Stimulated activated CD4-positive, alpha-beta T cell treated with anti-CD3 and anti-CD28 coated beads, TNF-alpha, amount 100 ng/mL, for 48 hours (primary cell): ENCODE measurements at places on chromosomes 4 and X.

- DNase-seq = no peak
Measured at GRCh38 chr4:145530662-145531061, 49.0 kb downstream of the SMAD1 start.

GRCh38 chrX:2588049-2588448 is 87.3 kb upstream of the DHRSX start:
- DNase-seq = no peak

GRCh38 chr4:161285461-161285860 is 878.3 kb downstream of the FSTL5 start:
- no peak for DNase-seq

DNA sequence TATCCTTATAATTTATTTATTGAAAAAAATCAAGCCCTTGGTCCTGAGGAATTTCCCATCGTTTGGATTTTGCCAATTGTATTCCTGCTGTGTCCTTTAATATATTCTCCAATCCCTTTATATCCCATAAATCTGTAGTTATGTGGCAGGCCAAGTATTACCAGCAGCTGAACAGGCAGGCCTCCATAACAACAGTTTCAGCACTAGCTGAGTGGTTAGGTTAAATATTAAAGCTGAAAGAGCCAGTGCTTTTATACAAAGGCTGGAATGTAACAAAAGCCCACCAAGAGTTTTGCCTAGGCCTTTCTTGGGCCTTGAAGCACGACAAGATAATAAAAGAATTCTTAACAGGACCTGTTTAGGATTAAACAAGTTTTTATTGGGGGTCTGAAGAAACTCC is 366.6 kb upstream of the GALNT7 start:
- no peak for DNase-seq

GRCh38 chr4:106478152-106478551 is 109.6 kb upstream of the GIMD1 start:
- no peak for DNase-seq

GRCh38 chr4:186805020-186805820 is 81.6 kb upstream of the FAT1 start:
- no peak for DNase-seq

DNA sequence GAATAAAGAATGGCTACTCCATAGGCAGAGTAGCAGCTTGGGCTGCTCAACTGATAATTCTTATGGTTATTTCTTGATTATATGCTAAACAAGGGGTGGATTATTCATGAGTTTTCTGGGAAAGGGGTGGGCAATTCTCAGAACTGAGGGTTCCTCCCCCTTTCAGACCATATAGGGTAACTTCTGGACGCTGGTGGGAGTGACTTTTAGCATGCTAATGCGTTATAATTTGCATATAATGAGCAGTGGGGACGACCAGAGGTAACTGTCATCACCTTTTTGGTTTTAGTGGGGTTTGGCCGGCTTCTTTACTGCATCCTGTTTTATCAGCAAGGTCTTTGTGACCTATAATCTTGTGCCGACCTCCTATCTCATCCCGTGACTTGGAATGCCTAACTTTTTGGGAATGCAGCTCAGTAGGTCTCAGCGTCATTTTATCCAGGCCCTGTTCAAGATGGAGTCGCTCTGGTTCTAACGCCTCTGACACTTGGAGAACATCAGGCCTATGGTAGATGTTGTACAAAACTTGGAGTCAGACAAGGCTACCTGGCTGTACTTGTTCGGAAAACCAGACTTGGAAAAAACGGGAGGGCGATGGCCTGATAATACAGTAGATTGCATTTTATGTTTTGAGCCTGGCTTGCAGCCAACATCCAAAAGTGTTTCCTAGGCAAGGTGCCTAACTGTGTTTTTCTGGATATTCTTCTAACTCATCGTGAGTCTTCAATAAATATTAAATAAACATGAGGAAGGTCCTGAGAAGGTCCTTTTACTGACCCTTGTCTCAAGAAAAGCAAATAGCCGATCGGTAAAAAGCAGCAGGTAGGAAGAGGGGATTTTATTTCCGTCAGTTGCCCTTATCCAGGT is 1.8 kb upstream of the TMEM164 start:
- no peak for DNase-seq

GRCh38 chr4:40192114-40193015 is 4.5 kb upstream of the RHOH start:
- no peak for DNase-seq

DNA sequence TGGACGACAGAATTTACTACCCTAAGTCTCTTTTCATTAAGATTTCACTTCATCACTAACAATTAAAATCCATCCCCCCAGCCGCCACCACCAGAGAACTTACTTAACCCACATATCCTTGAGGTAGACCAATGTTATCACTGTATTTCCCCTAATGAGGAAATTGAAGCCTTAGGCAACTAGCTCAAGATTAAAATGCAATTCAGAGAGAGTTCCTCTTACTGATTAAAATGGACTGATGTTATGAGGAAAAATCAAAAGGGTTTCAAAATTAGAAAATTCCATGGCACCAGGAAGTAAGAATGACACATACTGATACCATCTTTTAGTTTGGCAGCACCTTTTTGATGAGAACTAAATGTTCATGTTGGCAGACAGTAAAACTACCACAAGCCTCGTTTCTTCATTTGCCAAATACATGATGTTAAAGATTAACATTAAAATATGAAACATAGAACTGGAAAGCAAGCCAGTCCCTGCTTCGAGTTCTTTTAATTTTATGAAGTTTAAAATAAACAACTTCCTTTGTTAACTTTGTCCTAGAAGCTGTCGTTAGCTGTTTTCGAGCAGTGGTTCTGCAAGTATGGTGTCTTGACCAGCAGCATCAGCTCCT is 69.3 kb upstream of the CCDC160 start:
- DNase-seq = no peak

- no peak for DNase-seq
Measured at GRCh38 chrX:39475372-39475771, 622.4 kb downstream of the BCOR start.

DNA sequence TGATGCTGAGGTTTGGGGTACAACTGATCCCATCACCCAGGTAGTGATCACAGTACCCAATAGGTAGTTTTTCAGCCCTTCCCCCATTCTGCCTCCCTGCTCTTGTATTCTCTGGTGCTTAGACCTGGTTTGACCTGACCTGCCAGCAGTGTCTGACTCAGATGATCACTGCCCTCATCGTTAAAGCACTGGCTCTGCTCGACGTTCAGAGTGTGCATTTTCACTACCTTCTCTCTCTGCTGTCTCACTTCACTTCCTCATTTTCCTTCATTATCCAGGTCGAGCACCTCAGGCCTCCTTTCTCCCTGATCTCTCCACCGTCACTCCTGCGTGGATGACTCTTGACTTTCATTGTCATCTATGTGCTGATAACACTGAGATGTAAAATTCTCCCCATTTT is 83.6 kb downstream of the PARM1 start:
- DNase-seq = no peak

DNA sequence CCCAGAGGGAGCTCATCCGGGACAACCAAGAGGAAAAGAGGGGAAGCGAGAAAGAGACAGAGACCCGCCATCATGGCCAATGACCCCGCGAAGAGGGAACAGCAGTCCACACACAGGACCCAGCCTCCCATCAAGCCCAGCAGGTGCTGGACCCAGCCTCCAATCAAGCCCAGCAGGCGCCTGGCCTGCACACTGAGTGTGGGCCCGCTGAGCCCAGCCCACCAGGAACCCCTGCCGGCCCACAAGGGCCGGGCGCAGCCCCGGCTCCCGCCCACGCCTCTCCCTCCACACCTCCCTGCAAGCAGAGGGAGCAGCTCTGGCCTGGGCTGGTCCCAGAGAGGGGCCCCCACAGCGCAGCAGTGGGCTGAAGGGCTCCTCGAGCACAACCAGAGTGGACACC is 391.1 kb downstream of the IDS start:
- no peak for DNase-seq

GRCh38 chr4:176271749-176272148 is 2.7 kb upstream of the ASB5 start:
- no peak for DNase-seq

DNA sequence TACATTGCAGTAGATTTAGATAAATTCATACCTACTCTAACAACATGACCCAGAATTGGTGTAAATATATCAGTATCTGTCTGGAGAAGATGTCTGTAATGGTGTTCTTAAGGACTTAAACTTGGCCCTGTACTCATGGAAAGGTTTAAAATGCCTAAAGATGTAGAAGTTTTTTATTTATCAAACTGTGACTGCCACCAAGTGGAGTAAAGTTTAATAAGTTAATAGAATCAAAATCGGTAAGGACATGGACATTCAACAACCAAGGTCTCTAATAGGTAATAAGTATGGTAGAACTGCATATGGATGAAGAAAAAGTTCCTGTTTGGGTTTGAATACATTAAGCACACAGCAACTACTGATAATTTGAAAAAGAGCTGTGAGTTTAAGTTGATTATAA is 474.0 kb upstream of the NDST3 start:
- DNase-seq = no peak

DNA sequence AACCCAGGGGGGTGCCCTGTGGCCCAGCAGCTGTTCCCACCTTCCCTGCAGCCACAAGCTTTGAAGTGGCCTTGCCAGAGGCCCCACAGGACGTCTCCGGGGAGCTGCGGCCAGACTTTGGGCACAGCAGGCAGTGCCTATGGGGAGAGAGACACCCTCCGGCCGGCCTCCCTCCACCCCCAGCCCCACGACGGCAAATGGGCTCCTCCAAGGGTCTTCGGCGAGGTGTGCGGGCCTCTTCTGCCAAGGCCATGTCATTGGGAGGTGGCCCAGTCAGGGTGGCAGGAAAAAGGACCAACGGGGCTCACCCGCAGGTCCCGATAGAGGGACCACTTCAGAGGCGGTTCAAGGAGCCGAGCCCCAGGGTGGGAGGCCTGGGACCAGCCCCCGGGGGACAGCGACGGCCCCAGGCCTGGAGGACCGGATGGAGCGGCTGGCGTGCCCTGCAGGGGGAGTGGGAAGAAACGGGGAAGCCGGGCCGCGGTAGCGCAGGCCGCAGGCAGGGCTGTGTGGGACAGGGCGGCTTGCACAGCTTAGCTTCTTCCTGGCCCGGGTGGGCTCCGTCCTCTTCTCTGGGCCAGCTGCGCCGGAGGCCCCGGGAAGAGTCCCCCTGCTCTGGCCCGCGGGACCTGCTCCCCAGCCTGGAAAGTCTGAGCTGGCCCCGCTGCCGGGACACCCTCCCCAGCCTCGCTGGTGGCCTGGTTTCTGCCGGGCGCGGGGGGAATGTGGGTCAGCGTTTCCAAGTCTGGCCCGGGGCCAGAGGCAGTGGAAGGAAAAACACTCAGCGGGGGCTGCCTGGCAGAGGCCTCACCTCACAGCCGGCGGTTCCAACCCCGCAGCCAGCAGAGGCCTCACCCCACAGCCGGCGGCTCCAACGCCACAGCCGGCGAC is 21.9 kb upstream of the SPON2 start:
- no peak for DNase-seq

DNA sequence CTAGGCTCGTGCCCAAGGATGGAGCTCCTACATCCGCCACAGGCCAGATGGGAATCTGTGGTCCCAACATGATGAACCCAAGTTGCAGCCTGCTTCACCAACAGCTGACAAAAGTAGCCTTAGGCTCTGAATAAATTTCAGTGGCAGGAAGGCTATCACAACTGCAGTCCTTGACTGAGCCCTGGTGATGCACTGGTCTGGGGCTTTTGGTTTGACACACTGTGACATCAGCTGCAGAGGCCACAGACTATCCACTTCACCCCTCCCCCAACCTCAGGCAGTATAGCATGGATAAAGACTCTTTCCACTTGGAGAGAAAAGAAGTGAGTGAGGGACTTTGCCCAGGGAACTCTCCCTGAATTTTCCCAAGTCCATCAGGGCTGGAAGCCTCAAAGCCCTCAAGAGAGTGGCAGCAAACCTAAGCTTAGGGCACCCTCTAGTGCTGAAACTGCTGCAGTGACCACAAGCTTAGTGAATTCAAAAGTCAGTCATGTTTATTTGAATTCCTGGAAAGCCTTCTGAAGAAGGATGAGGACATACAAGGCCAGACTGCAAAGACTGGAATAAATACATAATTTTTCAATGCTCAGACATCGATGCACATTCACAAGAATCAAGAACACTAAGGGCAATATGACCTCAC is 135.0 kb upstream of the TENT5D start:
- DNase-seq = no peak

DNA sequence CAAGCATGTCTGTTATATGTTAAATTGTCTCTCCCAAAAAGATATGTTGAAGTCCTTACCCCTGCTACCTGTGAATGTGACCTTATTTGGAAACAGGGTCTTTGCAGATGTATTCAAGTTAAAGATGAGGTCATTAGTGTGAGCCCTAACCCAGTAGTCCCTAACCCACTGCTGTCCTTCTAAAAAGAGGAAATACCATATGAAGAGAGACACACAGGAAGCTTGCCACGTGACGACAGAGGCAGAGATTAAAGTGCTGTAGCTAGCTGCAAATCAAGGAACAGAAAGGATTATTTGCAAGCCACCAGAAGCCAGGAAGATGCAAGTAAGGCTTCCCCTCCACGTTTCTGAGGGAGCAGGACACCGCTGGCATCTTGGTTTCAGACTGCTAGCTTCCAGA is 150.1 kb downstream of the HNRNPD start:
- DNase-seq = no peak

- no peak for DNase-seq
Measured at GRCh38 chr4:118816538-118817177, 19.3 kb downstream of the SEC24D start.

- no peak for DNase-seq
Measured at GRCh38 chr4:137452799-137453198, 79.5 kb downstream of the PCDH18 start.

DNA sequence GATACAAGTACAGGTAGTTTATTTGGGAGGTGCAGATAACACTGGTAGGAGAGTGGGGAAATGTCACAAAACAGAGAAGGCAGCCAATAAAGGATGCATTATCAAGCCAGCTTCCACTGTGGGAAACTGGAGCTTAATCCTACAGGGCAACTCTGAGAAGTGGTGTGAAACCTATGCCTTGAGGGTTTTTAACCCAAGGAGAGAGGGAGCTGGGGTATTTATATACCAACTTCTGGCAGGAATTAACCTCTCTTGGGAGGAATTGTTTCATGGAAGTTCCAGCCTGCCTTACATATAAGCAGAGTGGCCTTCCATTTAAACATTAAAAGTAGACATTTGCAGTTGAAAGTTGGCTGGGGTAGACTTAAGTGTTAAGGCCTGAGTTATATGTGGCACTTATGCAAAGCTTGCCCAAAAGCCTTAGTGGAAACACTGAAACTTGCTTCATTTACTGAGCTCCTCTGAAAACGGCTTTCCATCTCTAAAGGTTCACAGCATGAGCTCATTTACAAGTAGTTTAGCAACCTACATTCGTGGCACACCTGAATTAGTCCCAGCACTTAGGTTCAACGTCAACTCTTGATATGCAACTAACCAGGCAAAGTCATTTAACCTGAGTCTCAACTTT is 19.2 kb downstream of the MAGEB17 start:
- DNase-seq = no peak

- no peak for DNase-seq
Measured at GRCh38 chr4:8534129-8534528, 46.1 kb upstream of the GPR78 start.

- DNase-seq = no peak
Measured at GRCh38 chrX:85159644-85160043, 83.9 kb downstream of the SATL1 start.

- no peak for DNase-seq
Measured at GRCh38 chr4:7050481-7051143, 7.4 kb downstream of the TADA2B start.

- DNase-seq = no peak
Measured at GRCh38 chr4:126267689-126268088, 952.9 kb downstream of the FAT4 start.

- no peak for DNase-seq
Measured at GRCh38 chr4:6338175-6338950, 68.7 kb downstream of the WFS1 start.
